ENCODE measurements at places on chromosomes 5 and 9. TPM values are rescaled to one million over a fixed set of nuclear protein-coding genes. Genes with fewer than 3 reads are reported as not detected.

PAEP gene
- total RNA-seq: 2.1 TPM

CCNJL gene
- total RNA-seq: 10.0 TPM

CDO1 gene
- 43.8 TPM for total RNA-seq

MZB1 gene
- total RNA-seq: 0.26 TPM

MSX2 gene
- not detected for total RNA-seq

HRCT1 gene
- total RNA-seq: 0.27 TPM

C5orf52 gene
- total RNA-seq: 1.2 TPM

LECT2 gene
- total RNA-seq: not detected

ARL14EPL gene
- 0.49 TPM for total RNA-seq

MARCHF3 gene
- 4.8 TPM for total RNA-seq

All from motor neuron (in vitro differentiated cells).